NCI-H2171 (cell line): ENCODE measurements at places on chromosomes 16 and 17.
A peak's percentile ranks its signal among the peaks of the same experiment; 100 is the strongest.

GRCh38 chr17:9421525-9421924, 154.1 kb downstream of the STX8 start:
- no peak for DNase-seq

DNA sequence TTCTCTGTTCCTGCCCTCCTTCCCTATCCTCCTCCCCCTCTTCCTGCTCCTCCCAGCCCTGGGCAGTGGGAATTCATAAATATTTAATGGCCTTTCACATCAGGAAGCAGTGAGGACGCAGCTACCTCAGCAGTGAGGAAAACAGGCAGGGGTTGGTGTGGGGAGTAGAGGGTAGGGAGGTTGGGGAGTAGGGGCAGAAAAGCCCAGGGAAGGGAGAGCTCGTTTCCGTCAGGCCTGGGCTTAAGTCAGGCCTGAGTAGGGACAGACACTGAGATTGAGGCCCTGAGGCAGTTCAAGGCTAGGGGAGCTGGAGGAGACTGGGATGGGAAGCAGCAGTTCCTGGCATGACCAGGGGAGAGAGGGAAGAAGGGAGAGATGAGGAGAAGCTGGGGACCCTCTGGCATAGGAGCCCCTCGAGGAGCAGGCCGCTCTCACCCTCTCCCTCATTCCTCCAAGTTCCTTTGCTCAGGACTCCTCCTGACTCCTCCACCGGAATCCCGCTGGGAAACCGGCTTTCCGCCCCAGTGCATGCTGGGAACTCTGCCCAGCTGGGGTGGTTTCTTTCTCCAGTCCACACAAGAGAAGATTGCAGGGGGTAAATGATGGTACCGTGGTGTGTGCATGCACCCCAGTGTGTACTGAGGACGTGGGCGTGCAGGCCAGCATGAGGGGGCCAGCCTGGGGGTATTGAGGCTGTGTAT, 6.2 kb downstream of the SAMD14 start:
- peak; percentile 36 for DNase-seq

DNA sequence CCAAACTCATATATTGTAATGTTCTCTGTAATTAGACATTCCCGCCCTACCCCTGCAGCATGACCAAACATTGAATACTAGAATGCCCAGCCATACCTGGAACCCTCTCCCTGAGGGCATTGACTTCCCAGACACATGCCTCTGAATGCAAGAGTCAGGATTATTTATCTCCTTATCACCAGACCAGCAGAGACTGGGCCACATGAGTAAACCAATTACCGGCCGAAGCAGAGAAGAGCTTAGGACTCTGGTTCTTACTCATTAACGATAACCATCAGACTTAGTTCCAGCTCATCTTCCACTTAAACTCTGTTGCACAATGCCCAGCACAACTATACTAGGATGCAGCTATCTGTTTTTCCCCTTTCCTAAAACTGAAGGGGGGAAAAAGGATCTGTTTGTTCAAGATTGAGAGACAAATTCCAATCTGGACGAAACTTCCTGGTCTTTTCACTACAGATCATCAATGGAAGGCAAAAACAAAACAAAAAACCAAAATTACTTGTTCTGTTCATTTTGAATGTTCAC, 88.2 kb upstream of the CORO6 start:
- DNase-seq: no peak

DNA sequence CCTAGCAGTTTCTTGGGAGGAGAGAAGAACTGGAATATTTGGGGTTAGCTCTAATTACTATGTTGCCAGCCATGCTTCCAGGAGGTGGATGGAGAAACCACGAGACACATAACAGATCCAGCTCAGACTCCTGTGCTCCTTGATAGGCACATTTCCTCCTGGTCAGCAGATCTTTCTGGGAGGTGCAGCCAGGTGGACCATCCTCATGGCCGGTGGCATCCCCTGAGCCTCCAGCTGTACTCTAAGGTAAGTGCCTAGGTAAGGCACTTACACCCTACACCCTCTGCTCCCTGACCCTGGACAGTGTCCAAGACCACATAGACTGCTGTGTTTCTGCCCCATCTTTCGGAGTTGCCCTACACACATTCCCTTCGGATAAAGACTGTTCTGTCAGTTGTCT, 27.1 kb upstream of the N4BP1 start:
- no peak for DNase-seq

DNA sequence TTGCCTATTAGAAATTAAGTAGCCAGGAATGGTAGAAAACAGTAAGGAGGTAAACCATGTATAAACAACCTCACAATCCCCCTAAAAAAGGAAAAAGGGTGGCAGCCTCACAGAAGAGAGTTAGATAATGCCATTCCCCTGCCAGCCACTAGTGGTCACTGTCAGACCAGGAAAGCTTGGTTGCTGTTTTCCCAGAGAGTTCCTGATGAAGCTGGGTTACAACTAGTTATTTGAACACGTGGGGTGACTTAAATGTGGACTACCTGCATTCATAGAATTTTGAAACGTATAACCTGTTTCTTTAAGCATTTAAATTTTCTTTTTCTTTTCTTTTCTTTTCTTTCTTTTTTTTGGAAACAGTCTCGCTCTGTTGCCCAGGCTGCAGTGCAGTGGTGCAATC, 5.8 kb downstream of the GPRC5C start:
- no peak for DNase-seq

DNA sequence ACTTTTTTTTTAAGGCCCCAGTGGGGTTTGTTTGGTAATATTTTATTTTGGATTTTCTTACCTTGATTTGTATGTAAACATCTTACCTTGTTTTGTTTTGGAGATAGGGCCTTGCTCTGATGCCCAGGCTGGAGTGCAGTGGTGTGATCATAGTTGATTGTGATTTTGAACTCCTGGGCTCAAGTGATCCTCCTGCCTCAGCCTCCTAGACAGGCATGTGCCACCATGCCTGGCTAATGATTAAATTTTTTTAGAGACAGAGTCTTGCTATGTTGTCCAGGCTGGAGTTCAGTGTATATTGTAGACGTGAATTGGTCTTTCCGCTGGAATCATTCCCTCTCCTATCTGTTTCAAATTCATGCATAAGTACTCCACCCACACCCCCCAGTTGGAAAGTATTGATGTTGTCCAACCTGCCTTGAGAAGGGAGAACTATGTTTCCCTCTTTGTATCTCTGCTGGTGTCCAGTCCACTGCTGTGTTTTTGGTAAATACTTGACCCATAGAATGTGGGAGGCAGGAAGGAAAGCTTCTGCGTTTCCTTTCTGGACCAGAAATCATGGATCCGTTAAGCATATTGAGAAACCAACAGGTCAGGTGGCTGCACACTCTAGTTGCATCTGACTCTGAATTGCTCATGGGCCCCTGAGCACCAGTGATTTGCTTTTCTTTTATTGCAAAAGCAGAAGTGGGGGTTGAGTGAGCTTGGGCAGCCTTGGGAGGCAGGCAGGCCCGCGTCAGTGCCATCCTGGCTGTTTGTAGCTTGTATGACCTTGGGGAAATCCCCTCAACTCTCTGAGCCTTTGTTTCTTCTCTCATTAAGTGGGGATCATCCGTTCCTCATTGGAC, 25.0 kb downstream of the RMI2 start:
- DNase-seq: no peak
